HT1080 (cell line): ENCODE measurements at places on chromosomes 12 and 14.

GRCh38 chr14:63745858-63746425, 18.1 kb upstream of the SGPP1 start:
- no peak for DNase-seq

DNA sequence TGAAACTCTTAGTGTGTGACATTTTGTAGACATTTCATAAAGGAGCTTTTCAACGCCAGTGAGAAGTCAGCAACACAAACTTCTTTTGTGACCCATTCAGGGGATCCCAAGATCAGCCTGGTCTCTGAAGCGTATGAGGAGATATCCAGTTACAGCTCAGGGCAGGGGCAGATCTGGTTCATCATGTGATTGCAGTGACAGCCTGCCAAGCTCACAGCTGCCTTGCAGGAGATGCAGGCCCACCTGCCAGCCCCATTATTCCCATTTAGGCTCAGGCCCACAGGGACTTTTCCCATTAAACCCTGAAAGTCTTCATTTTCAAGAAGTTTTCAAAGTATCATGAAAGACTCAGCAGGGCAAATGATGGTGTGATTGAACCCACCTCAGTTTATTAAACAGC, 38.3 kb downstream of the SRGAP1 start:
- no peak for DNase-seq

GRCh38 chr12:63930971-63931370, 86.5 kb downstream of the SRGAP1 start:
- DNase-seq = no peak

DNA sequence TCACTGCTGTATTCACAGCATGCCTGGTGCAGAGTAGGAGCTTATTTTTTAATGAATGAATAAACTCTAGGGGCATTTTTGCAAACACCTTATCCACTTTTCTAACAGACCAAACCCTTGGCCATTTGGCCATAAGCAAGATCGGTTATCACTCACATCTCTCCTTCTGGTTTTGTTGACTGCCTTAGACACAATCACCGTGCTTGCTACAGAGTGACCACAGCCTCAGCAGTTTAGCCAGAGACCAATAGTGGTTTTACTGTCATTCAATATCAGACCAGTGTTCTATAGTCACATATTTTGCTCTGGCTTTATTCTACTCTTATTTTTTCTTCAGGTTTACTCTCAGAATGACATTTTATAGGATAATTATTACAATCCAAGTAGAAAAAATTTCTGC, 2.2 kb downstream of the KLRB1 start:
- no peak for DNase-seq

- DNase-seq = no peak
Measured at GRCh38 chr14:51602310-51602709, 49.4 kb upstream of the FRMD6 start.
